CD4-positive, alpha-beta memory T cell (primary cell): ENCODE measurements at places on chromosomes 16 and 17. TPM values are rescaled to one million over a fixed set of nuclear protein-coding genes. Genes with fewer than 3 reads are reported as not detected.

- H3K36me3 ChIP-seq, result peaks cover 17% of the 10 kb centered on the region
- no peak overlapping the region for H3K4me3 ChIP-seq
- no peak overlapping the region for H3K27ac ChIP-seq
- no peaks in the 10 kb centered on the region for H3K27me3 ChIP-seq
- no peaks in the 10 kb centered on the region for H3K4me1 ChIP-seq
Measured at GRCh38 chr16:1458336-1458976, 14.1 kb upstream of the CCDC154 start.

- peaks cover 10% of the 10 kb centered on the region for H3K4me1 ChIP-seq
- no peak for DNase-seq
Measured at GRCh38 chr16:58462089-58462488, 37.9 kb upstream of the NDRG4 start.

- no peaks in the 10 kb centered on the region for H3K36me3 ChIP-seq
- H3K27ac ChIP-seq, result no peak overlapping the region
- no peaks in the 10 kb centered on the region for H3K4me1 ChIP-seq
- DNase-seq, result no peak
- H3K27me3 ChIP-seq, result no peaks in the 10 kb centered on the region
- H3K4me3 ChIP-seq, result no peak overlapping the region
Measured at GRCh38 chr16:85270374-85270773, 158.1 kb upstream of the CIBAR2 start.

- no peak overlapping the region for H3K4me3 ChIP-seq
- H3K36me3 ChIP-seq, result no peaks in the 10 kb centered on the region
- no peak overlapping the region for H3K27ac ChIP-seq
- DNase-seq, result no peak
- H3K27me3 ChIP-seq, result no peaks in the 10 kb centered on the region
- no peaks in the 10 kb centered on the region for H3K4me1 ChIP-seq
Measured at GRCh38 chr16:46756772-46757171, 8.6 kb upstream of the MYLK3 start.

- H3K27me3 ChIP-seq, result no peaks in the 10 kb centered on the region
- H3K4me1 ChIP-seq, result peaks cover 14% of the 10 kb centered on the region
- no peak overlapping the region for H3K4me3 ChIP-seq
- DNase-seq, result peak; percentile 55
- no peaks in the 10 kb centered on the region for H3K36me3 ChIP-seq
- H3K27ac ChIP-seq, result no peak overlapping the region
Measured at GRCh38 chr17:2138318-2138717, 83.4 kb downstream of the HIC1 start.

DNA sequence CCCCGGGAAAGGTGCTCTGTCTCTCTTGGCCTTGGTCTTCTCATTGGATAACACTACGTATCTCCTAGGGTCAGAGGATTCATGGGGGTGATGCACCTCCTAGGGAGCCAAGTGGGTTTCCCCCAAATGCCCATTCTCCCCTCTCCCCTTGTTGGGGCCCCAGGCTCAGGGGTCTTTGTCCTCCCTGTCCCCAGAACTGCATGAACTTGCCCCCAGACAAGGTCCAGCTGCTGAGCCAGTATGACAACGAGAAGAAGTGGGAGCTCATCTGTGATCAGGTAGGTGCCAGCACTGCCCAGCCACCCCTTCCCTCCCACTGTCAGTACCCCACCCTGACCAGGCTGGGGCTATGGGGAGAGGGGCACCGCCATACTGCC is 8.7 kb downstream of the FMNL1 start:
- no peak overlapping the region for H3K4me3 ChIP-seq
- DNase-seq, result no peak
- peak overlapping the region; percentile 97 for H3K27ac ChIP-seq
- no peaks in the 10 kb centered on the region for H3K27me3 ChIP-seq
- peaks cover 32% of the 10 kb centered on the region for H3K36me3 ChIP-seq
- peaks cover 97% of the 10 kb centered on the region for H3K4me1 ChIP-seq

- H3K27me3 ChIP-seq, result no peaks in the 10 kb centered on the region
- H3K4me1 ChIP-seq, result peaks cover 38% of the 10 kb centered on the region
- DNase-seq, result no peak
- peaks cover 74% of the 10 kb centered on the region for H3K36me3 ChIP-seq
- H3K27ac ChIP-seq, result no peak overlapping the region
Measured at GRCh38 chr17:82244413-82245133, 15.7 kb downstream of the SLC16A3 start.

DNA sequence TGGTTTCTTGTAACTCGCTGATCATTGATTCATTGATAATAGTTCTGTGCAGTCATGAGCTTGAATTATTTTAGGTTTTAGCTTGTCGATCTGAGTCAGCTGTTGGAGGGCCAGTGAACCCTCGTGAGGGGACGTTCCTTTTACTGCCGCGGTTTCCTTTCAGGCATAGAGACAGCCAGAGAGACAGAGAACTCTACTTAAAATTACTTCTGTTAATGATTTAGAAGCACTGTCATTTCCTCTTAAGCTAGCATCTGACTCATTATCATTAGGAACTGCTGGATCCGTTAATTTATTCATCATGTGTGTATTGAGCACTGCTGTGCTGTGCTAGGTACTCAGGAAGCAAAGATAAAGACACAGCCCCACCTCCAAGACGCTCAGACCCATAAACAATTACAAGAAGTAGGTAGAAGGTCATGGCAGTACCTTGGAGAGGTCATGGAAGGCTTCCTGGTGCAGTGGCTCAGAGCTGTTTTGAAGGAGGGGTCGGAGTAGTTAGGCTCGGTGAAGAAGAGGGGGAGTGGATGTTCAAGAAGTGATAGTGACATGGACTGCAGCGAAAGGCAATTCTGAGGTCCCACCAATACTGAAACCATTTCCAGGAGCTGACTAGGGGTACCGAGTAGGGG is 3.3 kb downstream of the PGS1 start:
- H3K36me3 ChIP-seq, result no peaks in the 10 kb centered on the region
- H3K27me3 ChIP-seq, result no peaks in the 10 kb centered on the region
- peak overlapping the region; percentile 60 for H3K27ac ChIP-seq
- peaks cover 84% of the 10 kb centered on the region for H3K4me1 ChIP-seq

DNA sequence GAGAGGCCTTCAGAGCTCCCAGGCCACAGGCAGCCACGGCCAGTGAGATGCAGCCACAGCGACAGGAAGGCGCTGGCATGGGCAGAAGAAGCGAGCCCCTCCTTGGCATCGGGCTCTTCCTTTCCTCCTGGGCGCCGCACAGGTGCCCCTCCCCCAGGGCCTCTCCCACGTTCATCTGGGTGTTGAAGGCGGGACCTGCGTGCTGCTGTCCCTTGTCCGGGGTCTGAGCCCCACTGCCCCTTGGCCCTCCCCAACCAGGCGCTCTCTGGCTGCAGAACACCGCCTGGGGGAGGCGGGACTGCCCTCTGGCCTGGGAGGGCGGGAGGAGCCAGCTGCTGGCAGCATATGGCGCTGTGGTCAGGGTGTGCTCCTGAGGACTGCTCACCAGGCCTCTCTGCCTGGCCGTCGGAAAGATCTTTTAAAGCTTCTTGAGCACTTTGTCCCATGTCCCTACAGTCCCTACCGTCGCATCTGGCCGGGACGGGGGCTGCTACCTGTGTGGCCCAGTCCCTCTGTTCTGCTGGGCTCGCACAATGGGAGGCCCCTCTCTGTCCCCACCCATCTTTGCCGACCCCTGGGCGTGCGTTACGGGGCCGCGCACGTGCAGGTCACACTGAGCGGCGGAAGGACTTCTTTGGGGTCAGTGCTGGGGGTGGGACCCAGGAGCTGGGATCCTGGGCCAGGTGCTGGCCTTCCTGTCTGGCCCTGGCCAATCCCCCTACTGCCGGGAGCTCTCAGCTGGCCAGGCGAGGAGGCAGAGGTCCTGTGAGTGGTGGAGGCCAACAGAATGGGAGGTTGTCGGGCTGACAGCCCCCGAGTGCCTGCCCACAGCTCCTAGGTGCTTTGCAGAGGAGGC is 1.7 kb downstream of the SLC25A10 start:
- no peaks in the 10 kb centered on the region for H3K27me3 ChIP-seq
- H3K4me1 ChIP-seq, result peaks cover 28% of the 10 kb centered on the region
- no peak overlapping the region for H3K4me3 ChIP-seq
- no peak overlapping the region for H3K27ac ChIP-seq

The CCDC40 gene
- total RNA-seq, result 0.28 TPM

The WNT3 gene
- not detected for total RNA-seq

The ADCY9 gene
- 8.1 TPM for total RNA-seq
